Esophagus muscularis mucosa (tissue), 4 donors: ENCODE measurements at places on chromosomes 6 and 20. TPM values are rescaled to one million over a fixed set of nuclear protein-coding genes. Genes with fewer than 3 reads are reported as not detected.

- H3K27ac ChIP-seq = no peak overlapping the region
- DNase-seq = no peak
- H3K4me3 ChIP-seq = no peak overlapping the region
- H3K36me3 ChIP-seq = no peaks in the 10 kb centered on the region
- H3K27me3 ChIP-seq = no peaks in the 10 kb centered on the region
Measured at GRCh38 chr6:37513576-37513975, 13.9 kb upstream of the CCDC167 start.

DNA sequence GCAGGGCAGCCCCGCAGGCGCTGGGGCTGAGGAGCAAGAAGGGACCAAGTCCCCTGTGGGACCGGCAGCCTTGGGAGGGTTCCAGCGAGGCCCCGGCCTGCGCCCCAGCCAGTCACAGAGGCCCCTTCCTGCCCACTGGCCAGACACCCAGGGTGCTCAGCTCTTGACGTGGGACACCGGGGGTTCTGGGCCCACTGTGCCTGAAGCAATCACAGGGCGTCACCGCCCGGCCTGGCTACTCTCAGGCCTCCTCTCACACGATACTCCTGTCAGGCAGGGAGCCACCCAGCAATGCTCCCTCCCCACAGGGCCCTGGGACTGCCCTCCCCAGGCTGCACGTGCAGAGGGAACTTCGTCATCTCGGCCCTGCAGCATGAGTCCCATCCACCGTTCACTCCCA is 14.5 kb downstream of the TAF4 start:
- no peak overlapping the region for H3K27ac ChIP-seq
- H3K4me3 ChIP-seq = no peak overlapping the region
- peaks cover 44% of the 10 kb centered on the region for H3K4me1 ChIP-seq
- DNase-seq = no peak
- no peaks in the 10 kb centered on the region for H3K27me3 ChIP-seq

- no peak overlapping the region for H3K4me3 ChIP-seq
- H3K27ac ChIP-seq = no peak overlapping the region
- no peaks in the 10 kb centered on the region for H3K36me3 ChIP-seq
- no peaks in the 10 kb centered on the region for H3K27me3 ChIP-seq
- no peak for DNase-seq
Measured at GRCh38 chr20:48364688-48365421, 462.9 kb downstream of the PREX1 start.

GRCh38 chr6:24228123-24228522 is 102.1 kb downstream of the NRSN1 start:
- H3K27ac ChIP-seq = peak overlapping the region; percentile 21
- DNase-seq = no peak
- H3K4me1 ChIP-seq = peaks cover 28% of the 10 kb centered on the region
- no peaks in the 10 kb centered on the region for H3K27me3 ChIP-seq
- no peaks in the 10 kb centered on the region for H3K36me3 ChIP-seq
- H3K4me3 ChIP-seq = no peak overlapping the region

- H3K27ac ChIP-seq = no peak overlapping the region
- H3K4me3 ChIP-seq = no peak overlapping the region
- H3K36me3 ChIP-seq = no peaks in the 10 kb centered on the region
- H3K27me3 ChIP-seq = no peaks in the 10 kb centered on the region
Measured at GRCh38 chr6:138643210-138643609, 130.4 kb upstream of the CCDC28A start.

SLC2A10 gene
- 27.0 TPM for total RNA-seq

SALL4 gene
- not detected for total RNA-seq
